Activated CD8-positive, alpha-beta memory T cell treated with anti-CD3 and anti-CD28 coated beads for 1 hour (primary cell): ENCODE measurements at places on chromosomes 7 and 10.

DNA sequence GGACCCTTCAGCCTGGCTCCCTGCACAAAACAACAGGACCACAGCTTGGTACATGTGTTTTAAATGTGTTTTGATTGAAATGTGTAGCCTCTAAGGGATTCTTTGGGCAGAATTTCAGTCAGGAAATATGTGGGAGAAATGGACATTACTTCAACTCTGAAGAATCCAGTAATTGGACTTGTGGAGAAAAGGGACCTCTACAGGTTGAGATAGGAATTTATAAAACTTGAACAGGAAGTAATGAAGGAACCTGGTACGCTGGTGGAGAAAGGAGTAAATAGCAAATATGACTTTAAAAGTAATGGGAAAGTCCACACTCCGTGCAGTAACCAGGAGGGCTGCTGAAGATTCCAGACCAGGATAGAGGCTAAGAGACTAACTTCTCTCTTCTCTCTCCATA, 220.5 kb downstream of the LHFPL3 start:
- no peak for DNase-seq

GRCh38 chr10:109824206-109824605, 99.1 kb downstream of the XPNPEP1 start:
- DNase-seq: no peak

- DNase-seq: no peak
Measured at GRCh38 chr7:80907141-80907601, 11.7 kb downstream of the SEMA3C start.

GRCh38 chr10:96587264-96588059, 650 bp upstream of the TM9SF3 start:
- no peak for DNase-seq

DNA sequence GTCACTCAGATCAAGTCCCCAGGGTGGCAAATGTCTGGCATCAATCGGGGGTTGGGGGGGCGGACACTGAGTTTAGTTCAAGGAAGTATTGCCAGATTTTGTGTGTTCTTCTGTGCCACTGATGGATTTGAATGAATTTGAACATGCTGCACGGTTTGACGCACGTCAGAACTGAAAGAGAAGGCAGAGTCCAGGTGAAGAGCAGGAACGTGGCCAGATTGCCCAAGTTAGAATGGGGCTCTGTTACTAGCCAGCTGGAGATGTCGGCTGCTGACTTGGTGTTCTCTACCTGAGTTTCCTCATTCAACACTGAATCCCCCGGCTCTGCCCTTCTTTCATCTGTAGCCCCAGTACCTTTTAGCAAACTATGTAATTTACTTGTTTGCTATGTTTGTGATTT, 180.2 kb downstream of the PRKCQ start:
- no peak for DNase-seq

DNA sequence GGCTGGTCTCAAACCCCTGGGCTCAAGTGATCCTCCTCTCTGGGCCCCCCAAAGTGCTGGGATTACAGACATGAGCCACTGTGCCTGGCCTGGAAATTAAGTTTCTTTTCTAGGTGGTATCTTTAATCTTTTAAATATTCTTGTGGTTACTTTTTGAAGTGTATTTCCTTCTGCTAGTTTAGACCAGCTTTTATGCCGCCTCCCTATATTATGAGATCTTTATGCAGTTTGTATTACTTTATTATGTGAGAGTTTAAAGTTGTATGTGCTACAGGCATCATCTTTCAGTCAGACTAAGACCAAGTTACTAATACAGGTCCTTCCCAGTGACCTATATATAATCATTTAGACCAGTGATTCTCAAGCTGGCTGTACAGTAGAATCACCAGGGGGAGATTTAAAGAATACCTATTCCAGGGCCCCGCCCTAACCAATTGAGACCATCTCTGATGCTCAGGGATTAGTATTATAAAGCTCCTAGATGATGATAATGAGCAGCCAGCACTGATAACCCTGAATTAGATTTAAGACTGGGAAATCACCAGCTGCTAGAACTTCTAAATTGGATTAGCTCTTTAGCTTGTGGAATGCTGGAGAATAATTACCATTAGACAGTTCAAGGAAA, 11.3 kb downstream of the INPP5F start:
- DNase-seq: no peak

DNA sequence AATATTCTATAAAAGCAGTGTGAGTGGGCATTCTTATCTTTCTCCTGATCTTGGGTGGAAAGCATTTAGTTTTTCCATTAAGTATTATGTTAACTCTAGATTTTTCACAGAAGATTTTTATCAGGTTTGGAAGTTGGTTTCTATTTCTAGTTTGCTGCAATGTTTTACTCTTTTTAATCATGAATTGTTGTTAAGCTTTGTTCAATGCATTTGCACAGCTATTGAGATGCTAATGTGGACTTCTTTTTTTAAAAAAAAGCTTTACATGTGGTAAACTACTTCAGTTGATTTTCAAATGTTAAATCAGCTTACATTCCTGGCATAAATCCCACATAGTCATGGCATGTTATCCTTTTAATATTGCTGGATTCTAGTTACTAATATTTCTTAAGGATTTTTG, 363.6 kb upstream of the NRP1 start:
- DNase-seq: no peak

DNA sequence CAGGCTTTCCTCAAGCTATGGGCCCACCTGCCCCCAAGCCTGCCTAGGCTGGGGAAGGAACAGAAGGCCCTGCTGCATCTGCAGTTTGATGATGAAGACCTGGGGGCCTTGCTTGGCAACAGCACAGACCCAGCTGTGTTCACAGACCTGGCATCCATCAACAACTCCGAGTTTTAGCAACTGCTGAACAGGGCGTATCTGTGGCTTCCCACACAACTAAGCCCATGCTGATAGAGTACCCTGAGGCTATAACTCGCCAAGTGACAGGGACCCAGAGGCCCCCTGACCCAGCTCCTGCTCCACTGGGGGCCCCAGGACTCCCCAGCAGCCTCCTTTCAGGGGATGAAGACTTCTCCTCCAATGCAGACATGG, 36.3 kb downstream of the CADPS2 start:
- DNase-seq: no peak
